Effector memory CD4-positive, alpha-beta T cell (primary cell): ENCODE measurements at places on chromosomes 3 and 15.

DNA sequence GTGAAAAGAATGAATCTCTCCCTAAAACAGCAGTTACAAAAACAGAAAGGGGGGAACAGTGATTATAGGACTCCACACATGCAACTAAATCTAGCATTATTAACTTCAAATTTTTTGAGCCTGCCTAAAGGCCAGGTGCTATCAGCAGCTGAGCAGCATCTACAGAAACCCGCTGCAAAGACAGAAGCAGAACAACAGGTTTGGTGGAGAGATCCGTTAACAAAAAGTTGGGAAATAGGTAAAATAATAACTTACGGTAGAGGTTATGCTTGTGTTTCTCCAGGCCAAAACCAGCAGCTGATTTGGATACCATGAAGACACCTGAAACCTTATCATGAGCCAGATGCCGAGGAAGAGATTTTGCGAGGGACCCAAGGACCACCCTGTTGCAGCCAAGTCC is 201.6 kb upstream of the UBE3A start:
- DNase-seq, result no peak

GRCh38 chr3:105904678-105905284 is 36.0 kb upstream of the CBLB start:
- no peak for DNase-seq

DNA sequence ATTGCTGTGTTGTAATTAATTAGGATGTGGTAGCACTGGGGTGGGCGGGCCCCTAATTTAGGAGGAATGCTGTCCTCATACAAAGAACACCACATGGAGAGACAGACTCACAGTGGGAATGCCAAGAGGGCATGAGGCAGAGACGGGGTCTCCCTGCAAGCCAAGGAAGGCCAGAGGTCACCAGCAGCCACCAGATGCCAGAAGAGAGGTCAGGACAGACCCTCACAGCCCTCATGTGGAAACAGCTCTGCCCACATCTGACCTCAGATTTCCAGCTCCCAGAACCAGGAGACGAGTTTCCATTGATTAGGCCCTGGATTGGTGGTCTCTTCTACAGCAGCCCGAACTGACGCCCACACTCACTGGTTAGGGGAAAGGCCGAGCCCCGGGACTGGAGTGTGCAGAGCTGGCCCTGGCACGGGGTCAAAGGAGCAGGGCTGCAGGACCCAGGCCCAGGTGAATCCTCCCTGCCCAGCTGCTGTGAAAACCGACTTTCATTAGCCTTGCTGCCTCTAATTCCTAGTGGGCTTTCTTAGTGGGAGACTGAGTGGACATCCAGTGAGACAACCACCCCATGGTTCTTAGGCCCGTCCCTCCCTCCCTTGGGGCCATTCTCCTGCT is 43.0 kb upstream of the SLC41A3 start:
- DNase-seq, result no peak

GRCh38 chr3:54837964-54838363 is 89.9 kb downstream of the LRTM1 start:
- DNase-seq, result no peak

GRCh38 chr3:3110749-3111361 is 681 bp upstream of the IL5RA start:
- DNase-seq, result no peak

DNA sequence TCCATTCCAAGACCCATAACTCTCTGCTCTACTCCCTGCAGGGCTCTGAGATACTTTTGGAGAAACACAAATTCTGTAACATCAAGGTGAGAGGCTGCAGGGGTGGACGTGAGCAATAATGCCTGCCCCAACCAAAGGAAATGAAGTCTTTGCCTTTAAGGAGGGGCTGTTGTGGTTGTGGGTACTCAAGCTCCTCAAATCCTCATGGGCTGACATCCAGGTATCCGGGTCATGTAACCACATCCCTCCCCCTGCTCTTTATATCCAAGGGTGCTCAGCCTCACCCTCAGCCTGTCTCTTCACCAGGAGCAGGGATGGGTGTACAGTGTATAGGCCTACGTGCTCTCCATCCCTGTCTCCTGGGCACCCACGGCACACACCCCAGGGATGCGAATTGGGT is 32.3 kb downstream of the NOX5 start:
- no peak for DNase-seq
